Stimulated activated CD4-positive, alpha-beta T cell treated with anti-CD3 and anti-CD28 coated beads, TNF-alpha, amount 100 ng/mL, for 48 hours (primary cell): ENCODE measurements at places on chromosomes 2 and 18.

DNA sequence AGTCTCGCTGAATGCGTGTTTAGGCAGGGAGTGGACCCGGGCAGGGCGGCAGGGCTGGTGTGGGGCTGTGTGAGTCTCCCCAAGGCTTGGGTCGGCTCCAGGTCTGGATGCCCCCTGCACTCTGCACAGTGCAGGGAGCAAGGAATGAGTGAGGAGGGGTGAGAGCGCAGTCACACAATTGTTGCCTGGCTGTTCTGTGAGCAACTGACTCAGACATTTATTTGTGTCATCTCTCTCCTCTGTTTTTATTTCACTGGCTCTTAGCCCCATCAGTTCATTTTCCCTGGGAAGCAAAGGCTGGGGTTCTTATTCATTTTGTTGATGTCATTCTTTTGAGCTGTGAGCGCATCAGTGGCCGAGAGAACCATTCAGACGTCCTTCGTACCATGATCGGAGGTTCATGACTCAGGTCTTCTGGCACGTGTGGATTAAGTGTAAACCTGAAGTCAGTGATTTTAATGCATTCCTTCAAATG is 61.1 kb downstream of the GATA6 start:
- no peak for DNase-seq

DNA sequence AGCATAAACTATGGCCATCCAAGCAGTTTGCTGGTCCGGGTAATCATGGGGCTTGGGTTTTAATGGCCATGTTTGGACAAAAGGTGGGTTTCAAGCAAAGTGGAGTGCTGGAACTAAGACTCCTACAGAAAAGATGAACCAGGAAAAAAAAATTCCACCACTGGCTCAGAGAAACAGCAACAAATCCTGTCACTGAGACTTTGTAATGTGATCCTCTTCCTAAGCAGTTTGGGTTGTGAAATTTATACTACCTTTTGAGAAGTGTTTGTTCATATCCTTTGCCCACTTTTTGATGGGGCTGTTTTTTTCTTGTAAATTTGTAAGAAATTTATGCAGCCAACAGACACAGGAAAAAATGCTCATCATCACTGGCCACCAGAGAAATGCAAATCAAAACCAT is 40.2 kb downstream of the MRPL33 start:
- DNase-seq, result no peak

DNA sequence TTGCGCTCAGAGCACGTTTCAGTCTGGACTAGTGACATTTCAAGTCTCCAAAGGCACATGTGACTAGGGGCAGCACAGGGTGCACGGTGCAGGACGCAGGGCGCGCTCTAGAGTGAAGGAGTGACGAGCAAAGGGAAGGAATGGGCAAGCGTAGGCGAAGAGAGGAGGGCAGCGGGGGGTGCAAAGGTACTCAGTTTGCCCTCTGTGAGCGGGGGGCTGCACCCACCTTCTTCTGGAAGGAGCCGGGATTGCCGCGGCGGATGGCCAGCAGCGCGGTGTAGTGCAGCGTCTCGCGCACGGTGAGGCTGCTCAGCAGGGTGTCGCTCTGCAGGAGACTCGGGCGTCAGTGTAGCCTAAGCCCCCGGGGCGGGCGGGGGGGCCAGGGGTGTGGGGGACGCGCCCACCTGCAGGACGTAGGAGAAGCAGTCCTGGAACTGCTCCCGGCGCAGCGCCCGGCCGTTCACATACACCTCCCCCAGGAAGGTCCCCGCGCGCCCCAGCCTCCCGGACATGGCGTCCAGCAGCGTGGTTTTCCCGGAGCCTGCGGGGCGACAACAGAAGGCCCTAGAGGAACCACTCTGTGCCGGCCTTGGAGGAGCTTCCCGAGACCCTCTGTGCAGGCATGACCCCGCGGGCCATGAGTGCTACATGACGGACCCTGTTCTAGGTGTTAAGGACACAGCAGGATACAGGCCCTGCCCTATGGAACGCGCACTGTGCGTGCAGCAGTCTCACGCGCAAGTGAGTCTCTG is 6.9 kb downstream of the ABCG5 start:
- no peak for DNase-seq

DNA sequence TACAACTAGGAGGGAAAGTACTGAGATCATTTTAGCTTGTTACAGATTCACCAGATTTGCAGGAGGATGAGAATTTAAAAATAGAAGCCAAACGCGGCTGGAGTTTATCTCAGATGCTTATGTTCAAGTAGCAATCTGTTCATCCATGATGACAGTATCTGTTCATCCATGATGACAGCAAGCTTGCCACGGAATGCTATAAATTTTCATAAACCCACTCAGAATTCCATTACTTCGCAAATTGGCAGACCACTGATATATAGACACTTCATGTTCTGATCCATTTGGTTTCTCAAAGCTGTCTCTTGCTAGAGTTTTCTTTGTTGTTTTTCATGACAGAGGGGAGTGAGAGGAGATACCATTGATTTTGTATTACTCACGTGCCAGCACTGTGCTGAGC is 84.2 kb downstream of the GAREM1 start:
- DNase-seq, result no peak
